ENCODE measurements at places on chromosomes 3 and 15.
A peak's percentile ranks its signal among the peaks of the same experiment; 100 is the strongest.

DNA sequence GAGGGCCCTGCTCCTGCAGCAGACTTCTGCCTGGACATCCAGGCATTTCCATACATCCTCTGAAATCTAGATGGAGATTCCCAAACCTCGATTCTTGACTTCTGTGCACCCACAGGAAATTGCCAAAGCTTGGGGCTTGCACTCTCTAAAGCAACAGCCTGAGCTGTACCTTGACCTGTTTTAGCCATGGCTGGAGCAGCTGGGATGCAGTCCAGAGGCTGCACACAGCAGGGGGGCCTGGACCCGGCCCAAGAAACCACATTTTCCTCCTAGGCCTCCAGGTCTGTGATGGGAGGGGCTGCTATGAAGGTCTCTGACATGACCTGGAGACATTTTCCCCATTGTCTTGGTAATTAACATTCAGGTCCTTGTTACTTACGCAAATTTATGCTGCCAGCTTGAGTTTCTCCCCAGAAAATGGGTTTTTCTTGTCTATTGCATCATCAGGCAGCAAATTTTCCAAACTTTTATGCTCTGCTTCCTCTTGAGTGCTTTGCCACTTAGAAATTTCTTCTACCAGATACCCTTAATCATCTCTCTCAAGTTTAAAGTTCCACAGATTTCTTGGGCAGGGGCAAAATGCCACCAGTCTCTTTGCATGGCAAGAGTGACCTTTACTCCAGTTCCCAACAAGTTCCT, 11.8 kb upstream of the MYO5A start:
- DNase-seq, result no peak

GRCh38 chr15:66743703-66744536, 41.9 kb downstream of the SMAD6 start:
- DNase-seq, result no peak

DNA sequence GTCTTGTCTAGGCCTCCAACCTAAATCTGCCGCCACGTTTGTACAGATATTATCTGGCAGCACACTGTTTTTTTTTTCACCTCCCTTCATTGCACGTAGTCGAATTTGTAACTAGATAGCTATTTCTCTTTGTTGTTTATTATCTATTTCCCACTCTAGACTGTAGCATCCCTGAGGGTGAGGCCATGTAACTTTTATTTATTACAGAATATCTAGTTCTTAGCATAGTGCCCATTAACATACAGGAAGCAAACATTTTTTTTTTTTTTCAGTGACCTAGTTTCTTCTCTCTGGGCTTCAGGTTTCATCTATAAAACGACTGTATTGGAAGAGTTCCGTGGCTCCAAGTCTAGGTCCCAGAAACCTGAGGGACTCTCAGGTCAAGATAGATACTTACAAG, 354.3 kb downstream of the FGF12 start:
- no peak for DNase-seq

DNA sequence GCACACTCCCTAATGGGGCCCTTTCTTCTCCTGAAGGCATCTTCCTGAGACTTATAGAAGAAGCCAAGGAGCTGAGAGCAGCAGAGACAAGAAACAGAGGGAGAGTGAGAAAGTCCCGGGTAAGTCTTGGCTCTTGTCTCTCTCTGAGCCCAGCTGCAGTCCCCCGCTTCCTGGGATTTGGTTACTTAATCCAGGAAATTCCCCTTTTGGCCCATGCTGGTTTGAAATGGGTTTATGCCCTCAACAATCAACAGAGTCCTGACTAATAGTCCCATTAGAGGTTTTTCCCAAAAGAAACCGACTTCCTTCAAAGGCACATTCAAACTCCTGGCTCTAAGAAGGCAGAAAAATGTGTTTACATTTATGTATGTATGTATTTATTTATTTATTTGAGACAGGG, 22.0 kb downstream of the TMEM158 start:
- no peak for DNase-seq

DNA sequence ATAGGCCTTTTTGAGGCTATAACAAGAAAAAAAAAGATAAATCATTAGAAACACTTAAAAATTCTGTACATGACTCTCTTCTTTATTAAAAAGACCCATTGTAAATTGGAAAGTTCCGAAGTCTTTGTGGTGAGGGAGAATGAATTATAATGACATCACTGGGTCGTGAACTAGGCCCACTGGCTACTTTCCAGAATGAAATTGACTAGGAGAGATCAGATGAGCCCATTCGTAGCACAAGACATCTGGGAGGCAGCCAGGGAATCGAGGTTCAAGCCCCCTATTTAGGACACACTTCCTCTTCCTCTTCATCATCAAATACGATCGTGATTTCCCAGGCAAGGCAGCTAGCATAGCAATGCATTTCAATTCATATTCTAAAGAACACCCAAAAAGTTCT, 889.8 kb upstream of the NR2F2 start:
- DNase-seq, result no peak

GRCh38 chr3:12396471-12396870, 87.8 kb upstream of the TSEN2 start:
- no peak for DNase-seq

DNA sequence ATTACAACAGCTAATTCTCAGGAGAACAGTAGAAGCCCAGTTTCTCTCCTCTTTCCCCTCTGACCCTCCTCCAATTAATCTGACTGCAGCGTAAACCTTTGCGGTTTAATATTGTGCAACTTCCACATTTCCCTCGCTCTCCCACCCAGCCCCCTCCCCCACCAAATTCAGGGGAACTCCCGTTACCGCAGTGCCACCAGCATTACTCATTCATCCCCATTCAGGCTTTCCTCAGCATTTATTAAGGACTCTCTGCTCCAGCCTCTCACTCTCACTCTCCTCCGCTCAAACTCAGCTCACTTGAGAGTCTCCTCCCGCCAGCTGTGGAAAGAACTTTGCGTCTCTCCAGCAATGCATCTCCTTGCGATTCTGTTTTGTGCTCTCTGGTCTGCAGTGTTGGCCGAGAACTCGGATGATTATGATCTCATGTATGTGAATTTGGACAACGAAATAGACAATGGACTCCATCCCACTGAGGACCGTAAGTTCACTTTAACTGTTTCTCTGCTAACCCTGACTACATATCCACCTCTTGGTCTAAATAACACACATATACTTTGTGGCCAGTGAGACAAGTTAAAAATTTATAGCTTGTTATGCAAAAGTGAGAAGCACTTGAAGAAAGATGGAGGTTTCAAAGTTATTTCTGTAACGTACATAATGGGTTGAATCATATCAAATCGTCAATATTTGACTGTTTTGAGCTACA, at the start of gene PTX3:
Gene PTX3 (plus strand): TSS at position 268 of the 709 bp plus-strand sequence. CDS start 84 bp downstream, at position 352.
- peak; percentile 88 for DNase-seq

GRCh38 chr3:49377483-49377882, 19.3 kb upstream of the GPX1 start:
- peak; percentile 66 for DNase-seq

GRCh38 chr3:180180795-180181194, 144.1 kb upstream of the PEX5L start:
- DNase-seq, result peak; percentile 32

DNA sequence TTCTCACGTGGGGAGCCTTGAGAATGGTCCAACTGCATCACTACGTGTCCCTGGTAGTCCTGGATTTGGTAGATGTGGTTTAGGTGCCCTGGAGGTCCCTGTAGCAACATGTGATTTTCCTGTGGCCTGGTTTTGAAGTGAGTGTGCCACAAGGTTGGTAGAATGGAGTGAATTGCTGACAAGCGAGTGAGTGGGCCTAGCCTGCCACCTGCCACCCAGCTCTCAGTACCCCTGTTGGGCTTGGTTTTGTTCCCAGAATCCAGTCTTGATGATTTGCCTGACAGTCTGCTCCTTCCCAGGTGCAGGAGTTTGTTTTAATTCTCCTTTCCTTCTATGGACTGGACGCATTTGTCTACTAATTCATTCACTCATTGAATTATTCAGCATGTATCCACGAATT, 19.4 kb downstream of the RPLP1 start:
- no peak for DNase-seq

GRCh38 chr15:40558952-40559742, 5.7 kb downstream of the CCDC32 start:
- no peak for DNase-seq

GRCh38 chr3:187978433-187979011, 175.4 kb upstream of the LPP start:
- DNase-seq, result no peak

- no peak for DNase-seq
Measured at GRCh38 chr15:72725446-72725845, 39.4 kb downstream of the BBS4 start.

GRCh38 chr3:65576966-65577365, 461.8 kb downstream of the MAGI1 start:
- no peak for DNase-seq

DNA sequence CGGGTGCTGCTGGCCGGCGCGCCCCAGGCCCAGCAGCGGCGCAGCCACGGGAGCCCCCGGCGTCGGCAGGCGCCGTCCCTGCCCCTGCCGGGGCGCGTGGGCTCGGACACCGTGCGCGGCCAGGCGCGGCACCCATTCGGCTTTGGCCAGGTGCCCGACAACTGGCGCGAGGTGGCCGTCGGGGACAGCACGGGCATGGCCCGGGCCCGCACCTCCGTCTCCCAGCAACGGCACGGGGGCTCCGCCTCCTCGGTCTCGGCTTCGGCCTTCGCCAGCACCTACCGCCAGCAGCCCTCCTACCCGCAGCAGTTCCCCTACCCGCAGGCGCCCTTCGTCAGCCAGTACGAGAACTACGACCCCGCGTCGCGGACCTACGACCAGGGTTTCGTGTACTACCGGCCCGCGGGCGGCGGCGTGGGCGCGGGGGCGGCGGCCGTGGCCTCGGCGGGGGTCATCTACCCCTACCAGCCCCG, 777 bp downstream of the LOXL1 start:
- no peak for DNase-seq

GRCh38 chr3:51671734-51672475, 853 bp downstream of the TEX264 start:
- peak; percentile 90 for DNase-seq

GRCh38 chr15:89017370-89018066, 70.7 kb upstream of the ABHD2 start:
- peak; percentile 56 for DNase-seq

GRCh38 chr15:89628806-89629715, 26.2 kb downstream of the KIF7 start:
- no peak for DNase-seq

- DNase-seq, result no peak
Measured at GRCh38 chr15:70111203-70112073, 13.7 kb upstream of the TLE3 start.

DNA sequence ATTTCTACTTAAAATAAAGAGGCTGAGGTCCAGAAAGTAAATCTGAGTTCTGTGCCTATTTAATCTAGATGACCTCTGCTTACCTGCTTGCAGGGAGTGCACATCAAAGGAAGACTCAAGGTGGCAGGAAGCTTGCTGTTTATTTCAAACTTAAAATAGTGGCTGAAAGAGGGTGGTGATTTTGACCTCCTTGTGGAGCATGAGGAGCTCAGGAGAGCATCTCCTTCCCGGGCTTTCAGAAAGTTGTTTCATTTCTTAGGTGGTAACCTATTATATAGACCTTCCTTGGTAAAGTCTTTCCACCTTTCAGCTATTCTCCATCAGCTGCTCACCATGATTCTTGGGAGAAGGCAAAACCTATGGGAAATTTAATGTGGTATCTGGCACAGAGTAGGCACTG, 494 bp downstream of the GCSAM start:
- no peak for DNase-seq

DNA sequence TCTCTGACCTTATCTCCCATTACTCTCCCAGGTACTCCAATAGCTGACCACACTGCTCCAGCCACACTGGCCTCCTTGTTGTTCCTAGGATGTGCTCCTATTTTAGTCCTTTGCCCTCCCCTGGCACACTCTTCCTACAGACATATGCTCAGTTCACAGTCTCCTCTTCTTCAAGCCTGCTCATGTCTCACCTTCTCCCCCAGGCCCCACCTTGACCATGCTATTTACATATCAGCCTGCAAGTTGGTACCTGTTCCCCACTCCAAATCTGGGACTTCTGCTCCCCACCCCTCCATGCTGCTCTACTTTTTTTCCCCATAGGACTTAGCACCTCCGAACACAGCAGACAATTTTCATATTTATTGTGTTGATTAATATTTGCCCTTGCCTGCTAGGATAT, 84.9 kb upstream of the BCL6 start:
- DNase-seq, result no peak

- DNase-seq, result no peak
Measured at GRCh38 chr3:151544164-151544548, 83.3 kb upstream of the IGSF10 start.

DNA sequence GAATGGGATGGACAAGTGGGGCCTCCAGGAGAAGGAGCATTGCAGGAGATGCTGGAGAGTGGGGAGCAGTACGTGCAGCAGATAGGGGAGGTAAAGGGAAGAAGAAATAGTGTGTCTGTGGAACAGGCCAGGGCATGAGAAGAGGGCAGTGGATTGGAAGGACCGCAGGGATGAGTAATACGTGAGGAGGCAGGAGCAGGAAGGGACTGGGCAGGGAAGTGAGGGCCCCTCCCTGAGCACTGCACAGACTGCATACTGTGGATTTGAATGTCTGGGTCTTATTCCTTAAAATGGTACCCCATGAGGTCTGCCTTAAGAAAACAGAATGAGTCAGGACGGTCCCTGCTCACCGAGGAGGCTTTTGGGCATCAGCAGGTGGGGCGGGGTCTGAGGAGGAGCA, 210.0 kb upstream of the NDN start:
- no peak for DNase-seq

GRCh38 chr3:193237030-193237429, 4.0 kb upstream of the PLAAT1 start:
- no peak for DNase-seq

DNA sequence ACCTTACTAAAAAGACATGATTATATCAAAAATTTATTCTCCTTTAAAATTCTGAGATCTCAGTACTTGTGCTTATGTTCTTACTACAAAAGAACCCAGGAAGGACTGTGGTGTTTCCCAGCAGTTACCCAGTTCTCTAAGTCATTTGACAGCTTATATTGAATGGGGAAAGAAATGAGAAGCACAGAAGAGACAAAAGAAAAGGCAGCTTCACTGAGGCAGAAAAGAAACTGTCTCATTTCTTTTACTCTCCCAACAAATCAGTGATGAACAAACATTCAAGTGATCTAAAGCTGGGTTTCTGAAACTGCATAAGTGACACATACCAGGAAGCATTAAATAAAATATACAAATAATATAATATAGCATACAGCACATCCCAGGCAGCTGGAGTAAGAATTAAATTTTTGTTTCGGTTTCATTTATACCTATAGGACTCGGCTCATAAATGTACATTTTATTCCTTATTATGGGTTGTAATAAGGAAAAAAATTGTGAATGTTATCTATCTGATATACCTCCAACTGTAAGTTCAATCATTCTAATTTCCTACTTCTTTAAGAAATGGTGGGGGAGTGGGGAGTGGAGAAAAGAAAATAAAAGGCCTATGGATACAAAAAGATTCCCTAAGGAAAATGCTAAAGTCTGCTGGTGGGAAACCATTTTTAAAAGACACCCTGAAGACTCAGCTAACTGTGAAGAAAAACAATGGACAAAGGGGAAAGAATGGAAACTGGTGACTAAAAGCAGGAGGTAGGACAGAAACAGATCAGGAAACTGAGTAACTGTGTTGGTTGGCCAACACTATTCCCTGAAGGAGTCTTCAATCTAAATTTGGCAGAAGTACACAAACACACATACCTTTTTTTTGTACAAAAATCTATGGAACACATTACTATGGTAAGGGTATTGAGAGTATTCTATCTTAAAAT, 156.8 kb downstream of the TBC1D5 start:
- no peak for DNase-seq

Measured in AML-193 (cell line).